Esophagus squamous epithelium (tissue), 5 donors: ENCODE measurements at places on chromosomes 6 and 20.

GRCh38 chr6:140809694-140810101 lies 1323.0 kb upstream of the GJE1 start:
- DNase-seq: no peak

GRCh38 chr6:157432892-157433265 lies 51.9 kb downstream of the ZDHHC14 start:
- DNase-seq: no peak

GRCh38 chr6:7106752-7107577 lies 796 bp upstream of the RREB1 start:
- DNase-seq: no peak

- DNase-seq: no peak
Observed at GRCh38 chr20:43186312-43186711, 3.4 kb downstream of the PTPRT start.

- no peak for DNase-seq
Observed at GRCh38 chr6:14092316-14092715, 25.3 kb upstream of the CD83 start.

DNA sequence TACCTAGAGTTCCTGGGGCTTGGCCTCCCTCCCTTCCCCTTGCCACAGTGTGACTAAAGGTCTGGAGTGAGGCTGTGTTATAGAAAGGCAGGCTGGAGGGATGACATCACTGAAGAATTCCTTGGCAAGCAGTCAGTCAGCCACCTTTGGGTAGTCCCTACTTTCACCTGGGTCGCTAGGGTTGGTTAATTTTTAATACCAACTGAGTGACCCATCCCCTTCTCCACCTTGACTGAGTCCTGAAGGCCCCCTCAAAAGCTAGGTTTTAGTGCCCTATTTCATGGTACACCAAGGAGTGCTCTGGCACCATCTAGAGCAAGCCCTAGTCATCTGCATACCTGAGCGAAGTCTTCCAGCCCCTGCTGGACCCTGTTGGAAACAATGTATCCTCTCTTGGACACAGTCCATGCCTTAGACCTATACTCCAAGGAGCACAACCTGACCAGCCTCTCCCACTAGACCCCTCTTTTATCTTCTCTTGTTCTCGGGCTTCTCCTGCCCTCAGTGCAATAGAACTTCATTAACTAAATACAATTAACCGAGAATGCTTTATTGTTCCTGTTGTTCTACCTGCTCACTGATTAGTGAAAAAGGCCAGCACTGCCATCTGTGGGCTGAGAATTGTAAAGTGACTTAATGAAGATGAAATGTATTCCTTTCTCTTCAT lies 44.6 kb downstream of the RIN2 start:
- no peak for DNase-seq

GRCh38 chr6:149862922-149863697 lies 1.0 kb downstream of the LRP11 start:
- DNase-seq: no peak

GRCh38 chr6:5997420-5997987 lies 9.2 kb downstream of the NRN1 start:
- DNase-seq: no peak

- DNase-seq: no peak
Observed at GRCh38 chr6:108113557-108114519, 39.3 kb upstream of the OSTM1 start.

DNA sequence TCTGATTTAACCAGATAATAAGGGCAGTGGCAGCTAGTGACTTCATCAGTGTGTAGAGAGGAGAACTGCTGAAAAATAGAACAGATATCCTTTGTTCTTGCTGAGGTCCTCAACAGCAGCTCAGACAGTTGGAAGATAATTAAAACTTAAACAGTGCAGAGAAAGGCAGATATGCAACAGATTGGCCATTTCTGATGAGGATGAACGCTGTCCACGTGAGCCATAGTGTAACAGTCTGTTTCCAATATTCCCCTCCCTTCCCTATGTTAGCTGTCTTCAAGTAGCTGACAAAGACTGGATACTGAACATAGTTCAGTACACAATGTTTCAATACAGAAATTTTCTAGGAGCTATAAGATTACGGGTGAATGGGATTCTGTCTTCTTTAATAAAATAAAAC lies 291.4 kb downstream of the BTBD9 start:
- DNase-seq: no peak

- DNase-seq: no peak
Observed at GRCh38 chr6:89110284-89110683, 7.6 kb downstream of the SRSF12 start.

DNA sequence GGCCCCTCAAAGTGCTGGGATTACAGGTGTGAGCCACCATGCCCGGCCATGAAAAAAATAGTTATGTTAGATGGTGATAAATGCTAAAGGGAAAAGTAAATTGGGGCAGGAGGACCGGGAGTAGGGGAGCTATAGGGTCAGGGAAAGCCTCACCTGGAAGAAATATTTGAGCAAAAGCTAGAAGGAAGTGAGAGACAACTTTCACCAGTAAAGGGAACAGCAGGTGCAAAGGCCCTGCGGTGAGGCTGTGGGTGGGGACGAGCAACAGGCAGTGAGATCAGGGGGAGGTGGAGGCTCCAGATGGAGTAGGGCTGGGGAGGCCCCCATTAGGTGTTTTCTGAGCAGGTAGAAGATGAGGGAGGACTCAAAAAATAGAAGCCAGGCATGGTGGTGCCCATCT lies 16.0 kb downstream of the BCAS4 start:
- DNase-seq: no peak

- DNase-seq: no peak
Observed at GRCh38 chr20:37538003-37538402, 10.3 kb upstream of the BLCAP start.

GRCh38 chr6:4078691-4079471 lies at the start of gene FAM217A:
Gene FAM217A, minus strand, starts transcription at chr6:4079137. Its CDS starts 1,723 bp downstream, at chr6:4077414.
- no peak for DNase-seq

DNA sequence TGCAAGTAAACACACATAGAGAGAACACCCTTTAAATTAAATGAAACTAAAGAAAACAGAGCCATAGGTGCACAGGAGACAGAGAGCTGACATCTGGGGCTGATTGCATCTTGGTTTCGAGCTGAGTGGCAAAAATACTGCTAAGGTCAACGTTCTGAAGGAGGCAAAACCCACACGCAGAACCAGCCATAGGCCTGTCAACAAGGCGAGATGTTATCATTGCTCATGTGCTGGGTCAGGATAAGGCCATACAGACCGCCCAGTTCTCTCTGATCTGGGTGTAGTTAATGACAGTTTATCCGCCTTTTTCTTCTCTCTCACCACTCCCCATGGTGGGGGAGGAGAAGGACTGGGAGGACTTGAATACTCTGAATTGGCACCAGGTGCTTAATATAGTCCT lies 4.5 kb upstream of the FAM110A start:
- no peak for DNase-seq

DNA sequence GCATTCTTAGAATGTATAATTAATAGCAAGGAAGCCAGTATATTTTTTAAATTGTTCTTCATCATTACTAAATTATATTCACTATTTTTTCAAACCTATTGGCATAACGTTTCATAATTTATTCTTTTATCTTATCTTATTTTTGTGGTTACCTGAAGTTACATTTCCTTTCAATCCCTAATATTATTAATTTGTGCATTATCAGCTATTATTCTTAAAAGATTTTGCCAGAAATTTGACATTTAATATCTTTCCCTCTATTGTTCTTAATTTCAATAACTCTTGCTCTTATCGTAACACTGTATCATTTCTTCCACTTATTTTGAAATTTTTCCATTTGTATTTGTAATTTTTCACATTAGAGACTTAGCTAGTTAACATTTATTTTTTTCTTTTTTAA lies 18.4 kb downstream of the OR14J1 start:
- no peak for DNase-seq

DNA sequence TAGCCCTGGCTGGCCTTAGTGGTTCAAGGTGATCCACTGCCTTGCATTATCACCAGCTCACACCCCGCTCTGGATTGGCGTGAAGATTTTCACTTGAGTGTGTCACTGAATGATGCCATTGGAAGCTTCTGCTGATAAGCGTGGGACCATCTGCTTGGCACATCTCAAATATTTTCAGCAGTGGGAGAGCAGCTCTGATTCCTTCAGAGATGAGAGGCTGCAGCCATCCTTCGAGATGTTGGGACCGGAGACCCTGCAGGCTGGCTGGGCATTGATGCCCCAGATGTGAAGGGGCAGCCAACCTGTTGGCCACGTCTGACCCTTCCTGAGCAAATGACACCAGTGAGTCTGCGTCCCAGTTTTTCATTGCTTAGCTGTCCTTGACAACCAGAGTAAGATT lies at the start of gene MAS1:
Gene MAS1 (plus strand): TSS at position 197 of the 400 bp plus-strand sequence. CDS start 15,968 bp downstream, outside the sequence.
- no peak for DNase-seq

- DNase-seq: no peak
Observed at GRCh38 chr20:50904067-50904570, 27.1 kb downstream of the ADNP start.

- DNase-seq: no peak
Observed at GRCh38 chr6:151167034-151167433, 72.7 kb upstream of the AKAP12 start.
